ENCODE measurements at places on chromosomes 1 and 21.

DNA sequence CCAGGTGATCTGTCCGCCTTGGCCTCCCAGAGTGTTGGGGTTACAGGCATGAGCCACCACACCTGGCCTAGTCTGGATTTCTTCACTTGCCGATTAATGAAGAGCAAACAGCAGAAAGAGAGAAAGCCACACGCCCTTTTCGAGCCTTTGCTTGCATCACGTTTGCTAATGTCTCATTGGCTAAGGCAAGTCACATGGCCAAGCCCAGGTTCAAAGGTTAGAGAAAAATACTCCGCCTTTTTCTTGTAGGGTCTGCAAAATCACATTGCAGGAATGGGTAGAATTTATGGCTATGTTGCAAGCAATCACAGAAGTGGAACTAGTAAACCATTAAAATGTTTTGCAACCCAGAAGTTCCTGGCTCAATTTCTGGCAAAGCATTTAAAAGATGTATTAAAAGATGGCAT is 26.8 kb upstream of the BACH1 start:
- DNase-seq, result no peak

DNA sequence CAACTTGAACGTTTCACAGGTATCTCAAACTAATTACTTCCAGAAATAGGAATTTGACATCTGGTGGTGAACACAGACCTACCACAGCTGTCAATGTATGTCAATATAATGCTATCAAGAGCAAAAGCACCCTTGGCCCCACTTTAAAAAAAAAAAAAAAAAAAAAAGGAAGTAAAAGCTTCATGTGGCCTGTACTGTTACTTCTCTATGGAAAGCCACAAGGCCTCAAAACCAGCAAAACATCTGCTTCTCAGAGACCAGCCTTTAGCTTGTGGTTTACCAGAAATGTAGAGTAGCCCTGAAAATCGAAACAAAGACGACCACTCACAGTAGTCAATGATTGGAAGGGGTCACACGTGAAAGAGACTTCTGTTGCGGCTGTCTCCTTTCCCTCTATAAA is 109.6 kb downstream of the SLC45A1 start:
- no peak for DNase-seq

DNA sequence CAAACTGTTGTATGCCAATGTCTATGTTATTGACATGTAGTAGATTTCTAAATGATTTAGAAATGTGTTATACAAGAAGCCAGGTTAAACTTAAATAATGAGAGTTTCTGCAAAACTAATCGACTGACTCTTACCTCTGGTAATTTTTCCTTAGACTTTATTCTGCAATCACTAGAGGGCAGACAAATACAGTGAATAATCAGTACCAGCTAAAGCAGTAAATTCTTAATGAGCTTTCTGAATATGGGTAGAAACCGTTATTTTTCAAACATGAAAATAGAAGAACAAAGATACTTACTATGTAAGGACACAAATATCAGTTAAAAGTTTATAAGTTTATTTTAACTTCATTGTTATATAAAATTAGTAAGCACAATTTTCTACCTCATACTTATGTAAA is 97.9 kb upstream of the RGS1 start:
- DNase-seq, result no peak

DNA sequence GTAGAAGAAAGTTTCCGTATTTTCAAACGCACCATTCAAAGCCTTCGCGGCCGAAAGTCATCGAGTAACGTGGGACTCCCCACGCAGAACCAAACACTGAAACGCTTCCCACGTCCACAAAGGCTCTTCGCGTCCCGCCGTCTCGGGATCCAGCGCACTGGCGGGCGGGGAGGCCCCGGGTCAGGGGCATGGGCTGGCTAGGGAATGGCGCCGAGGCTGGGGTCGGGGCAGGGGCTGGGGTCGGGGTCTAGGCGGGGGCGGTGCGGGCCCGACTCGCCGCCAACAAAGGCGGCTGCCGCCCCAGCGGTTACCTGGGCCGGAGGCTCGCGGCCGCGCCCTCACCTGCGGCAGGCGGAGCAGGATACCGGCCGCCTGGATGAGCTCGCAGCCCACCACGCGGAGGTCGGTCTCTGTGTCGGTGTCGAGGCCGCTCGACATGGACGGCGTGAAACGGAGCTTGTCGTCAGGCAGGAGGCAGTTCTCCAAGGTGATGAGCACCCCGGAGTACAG is 403 bp downstream of the CCNL2 start:
- DNase-seq, result no peak

DNA sequence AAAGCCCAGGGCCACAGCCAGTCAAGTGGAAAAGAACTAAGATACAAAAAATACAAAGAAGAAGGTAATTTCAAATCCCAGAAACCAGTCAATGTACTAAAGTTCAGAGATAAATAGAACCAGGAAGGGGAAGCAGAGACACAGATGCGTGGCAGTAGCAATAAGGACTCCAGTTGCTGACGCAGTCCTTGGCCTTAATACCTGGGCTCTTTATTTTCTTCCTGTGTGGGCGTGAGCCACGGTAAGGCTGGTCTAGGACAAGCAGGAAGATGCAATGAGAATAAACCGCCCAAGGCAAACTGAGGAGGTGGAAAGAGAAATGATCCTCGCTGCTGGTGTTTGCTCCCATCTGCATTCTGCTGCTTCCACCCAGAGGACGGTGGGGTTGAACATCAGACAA is 65.6 kb upstream of the PLXNA2 start:
- no peak for DNase-seq

DNA sequence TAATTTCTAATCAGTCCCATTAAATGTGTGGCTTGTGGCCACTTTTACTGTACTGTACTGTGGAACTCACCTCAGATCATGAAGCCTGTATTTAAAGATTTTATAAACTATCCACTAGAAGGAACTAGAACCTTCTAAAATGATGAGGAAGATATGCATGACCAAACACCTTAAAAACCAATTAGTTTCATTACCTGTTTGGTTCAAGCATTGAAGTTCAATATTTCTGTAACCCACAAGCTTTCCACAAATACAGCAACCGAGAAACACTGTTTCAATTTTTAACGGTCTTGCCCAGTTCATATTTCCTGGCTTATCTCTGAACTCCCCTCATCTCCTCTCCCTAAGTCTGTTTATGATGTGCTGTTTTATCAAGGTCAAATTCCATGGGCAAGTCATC is 264.3 kb upstream of the PLD5 start:
- DNase-seq, result no peak

GRCh38 chr1:60573726-60574409 is 500.3 kb upstream of the C1orf87 start:
- no peak for DNase-seq

Data from stimulated activated CD4-positive, alpha-beta T cell treated with anti-CD3 and anti-CD28 coated beads, Interleukin-4, amount 100 ng/mL, for 4 hours (primary cell).